ENCODE measurements at places on chromosomes 5 and 9.

GRCh38 chr9:125133403-125134329 is 9.7 kb downstream of the SCAI start:
- no peak for DNase-seq

GRCh38 chr9:121732886-121733285 is 81.5 kb downstream of the DAB2IP start:
- no peak for DNase-seq

- DNase-seq: no peak
Observed at GRCh38 chr9:96177005-96177718, 124.8 kb downstream of the HSD17B3 start.

- DNase-seq: no peak
Observed at GRCh38 chr5:148924817-148925216, 98.4 kb downstream of the ADRB2 start.

GRCh38 chr9:85541876-85542275 is 199.9 kb downstream of the AGTPBP1 start:
- DNase-seq: no peak

- peak; percentile 97 for DNase-seq
Observed at GRCh38 chr5:181191526-181192336, 13.3 kb downstream of the TRIM7 start.

DNA sequence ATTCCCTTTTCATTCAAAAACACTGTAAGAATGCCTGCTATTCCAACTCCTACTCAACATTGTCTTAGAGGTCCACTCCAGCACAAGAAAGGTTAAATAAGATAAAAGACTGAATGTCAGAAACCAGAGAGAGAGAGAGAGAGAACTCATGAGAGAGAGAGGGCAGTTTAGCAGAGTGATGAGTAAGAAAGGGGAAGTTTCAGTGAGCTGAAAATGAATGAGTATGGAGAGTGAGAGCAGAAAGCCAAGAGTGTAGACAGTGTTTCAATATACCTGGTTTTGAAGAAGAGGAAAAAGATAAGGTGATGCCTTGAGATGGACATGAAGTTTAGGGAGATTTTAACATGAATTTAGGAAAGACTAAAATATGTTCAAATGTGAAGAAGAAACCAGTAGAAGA is 528.0 kb upstream of the SEMA6A start:
- DNase-seq: no peak

DNA sequence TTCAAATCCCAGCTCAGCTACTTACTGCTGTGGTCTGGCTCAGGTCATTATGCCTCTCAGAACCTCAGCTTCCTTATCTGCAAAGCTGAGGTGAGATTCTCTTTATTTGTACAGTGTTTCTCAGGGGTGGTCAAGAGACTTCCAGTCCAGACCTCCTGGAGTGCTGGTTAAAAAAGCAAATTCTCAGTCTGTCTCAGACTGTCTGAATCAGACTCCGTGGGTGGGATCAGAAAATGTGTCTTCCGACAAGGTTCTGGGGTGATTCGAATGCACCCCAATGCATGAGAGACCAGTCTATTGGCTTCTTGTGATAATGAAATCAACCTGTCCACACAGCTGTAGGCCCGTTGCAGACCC is 137.7 kb upstream of the SMIM23 start:
- DNase-seq: no peak

GRCh38 chr9:71678999-71679398 is 89.3 kb downstream of the CEMIP2 start:
- no peak for DNase-seq

- DNase-seq: no peak
Observed at GRCh38 chr9:100674419-100675122, 96.7 kb downstream of the CAVIN4 start.

GRCh38 chr9:127058011-127058644 is 64.3 kb downstream of the ANGPTL2 start:
- no peak for DNase-seq

GRCh38 chr5:39223565-39224156 is 4.3 kb upstream of the FYB1 start:
- DNase-seq: no peak

GRCh38 chr5:158985492-158985891 is 114.2 kb downstream of the EBF1 start:
- DNase-seq: no peak

DNA sequence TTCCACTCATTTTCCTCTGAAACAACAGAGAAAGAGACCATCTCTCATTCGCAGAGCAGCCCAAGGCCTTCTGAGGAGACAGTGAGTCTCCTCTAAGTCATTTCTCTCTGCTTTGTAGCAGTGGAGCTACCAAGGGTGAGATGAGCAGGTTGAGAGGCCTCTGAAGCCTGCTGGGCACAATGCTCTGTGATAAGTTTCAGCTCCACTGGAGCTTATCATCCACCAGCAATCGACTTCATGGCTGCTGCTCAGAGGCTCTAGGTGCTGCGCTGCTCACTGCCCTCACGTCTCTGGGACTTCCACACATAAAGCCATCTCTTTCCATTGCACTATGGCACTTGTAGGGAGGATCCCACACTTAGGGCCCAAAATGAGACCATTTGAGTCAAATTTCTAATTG is 96.3 kb downstream of the CMYA5 start:
- DNase-seq: no peak

GRCh38 chr5:96573513-96573894 is 88.7 kb upstream of the CAST start:
- no peak for DNase-seq

DNA sequence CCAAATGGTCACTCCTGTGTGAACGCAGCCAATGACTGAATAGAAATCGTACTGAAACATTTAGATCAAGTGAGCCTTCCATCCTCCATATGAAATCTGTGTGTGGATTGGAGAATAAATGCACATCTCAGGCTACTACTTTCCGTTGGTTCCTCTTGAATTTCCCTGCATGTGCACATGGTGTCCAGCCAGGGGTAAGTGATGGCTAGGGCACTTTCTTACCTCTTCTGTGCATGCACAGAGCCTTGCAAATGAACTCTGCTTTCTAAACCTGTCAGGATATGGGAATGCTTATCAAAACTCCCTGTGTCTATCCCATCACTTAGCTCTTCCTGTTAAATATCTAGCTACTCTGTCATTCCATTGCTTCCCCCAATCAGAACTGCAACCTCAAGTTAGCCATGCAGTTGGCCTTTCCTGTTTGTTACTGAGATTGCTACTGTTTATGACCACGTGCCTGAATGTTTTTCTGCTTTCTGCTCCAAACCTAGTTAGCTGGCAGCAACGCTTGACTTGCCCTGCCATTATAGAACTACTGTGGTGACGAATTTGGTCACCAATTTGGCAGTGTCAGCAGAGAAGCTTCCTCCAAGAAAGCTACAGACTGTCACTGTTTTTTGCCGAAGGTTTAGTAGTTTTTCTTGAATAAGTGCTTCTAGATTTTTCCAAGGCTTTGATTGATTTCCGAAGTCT is 661.6 kb downstream of the LRRC70 start:
- DNase-seq: no peak

GRCh38 chr5:40354171-40354570 is 325.5 kb upstream of the PTGER4 start:
- no peak for DNase-seq

DNA sequence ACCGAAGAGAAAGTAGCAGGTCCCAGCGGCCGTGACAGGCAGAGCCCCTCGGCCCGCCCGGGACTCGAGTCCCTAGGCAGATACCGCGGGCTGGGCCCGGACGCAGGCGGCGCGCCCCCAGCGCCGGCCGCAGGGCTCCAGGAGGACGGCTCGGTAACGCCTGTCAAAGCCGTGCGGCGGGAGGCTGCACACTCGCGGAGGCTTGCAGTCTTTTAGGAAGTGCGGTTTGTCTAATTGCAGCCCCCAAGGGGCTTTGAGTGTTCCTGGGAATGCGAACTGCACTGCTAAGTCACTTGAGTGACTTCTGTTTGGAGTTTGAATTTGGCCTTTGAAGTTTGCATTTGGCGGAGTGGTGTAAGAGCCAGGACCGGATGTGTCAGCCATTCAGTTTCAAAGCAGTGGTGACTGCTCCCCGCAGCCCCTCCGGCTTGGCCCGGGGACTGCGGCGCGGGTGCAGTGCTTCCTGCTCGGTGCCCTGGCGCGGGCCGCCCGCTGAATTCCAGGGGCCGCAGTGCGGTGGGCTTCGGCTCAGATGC is 1.3 kb downstream of the MAP3K1 start:
- peak; percentile 76 for DNase-seq

GRCh38 chr5:55134053-55134722 is 25.8 kb upstream of the GPX8 start:
- DNase-seq: no peak

GRCh38 chr9:138069731-138070456 is 192.3 kb downstream of the CACNA1B start:
- DNase-seq: no peak

GRCh38 chr5:119996128-119996527 is 366.8 kb downstream of the FAM170A start:
- no peak for DNase-seq

DNA sequence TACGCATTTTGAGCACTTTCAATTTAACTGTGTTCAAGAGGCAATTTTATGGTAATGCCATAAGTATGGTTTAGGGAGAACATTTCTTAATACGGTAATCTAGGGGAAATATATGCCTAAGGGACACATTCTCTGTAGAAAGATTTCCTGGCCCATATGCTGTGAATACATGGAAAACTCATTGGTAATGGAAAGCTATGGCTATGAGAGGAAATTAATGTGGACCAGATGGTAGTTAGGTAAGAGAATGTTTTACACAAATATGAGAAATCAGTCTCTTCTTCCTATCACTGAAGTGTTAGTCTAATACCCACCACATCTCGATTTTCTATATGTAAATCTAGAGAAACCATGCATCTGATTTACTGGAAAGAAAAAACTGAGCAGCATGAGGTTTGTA is 105.0 kb downstream of the SEMA6A start:
- DNase-seq: no peak

DNA sequence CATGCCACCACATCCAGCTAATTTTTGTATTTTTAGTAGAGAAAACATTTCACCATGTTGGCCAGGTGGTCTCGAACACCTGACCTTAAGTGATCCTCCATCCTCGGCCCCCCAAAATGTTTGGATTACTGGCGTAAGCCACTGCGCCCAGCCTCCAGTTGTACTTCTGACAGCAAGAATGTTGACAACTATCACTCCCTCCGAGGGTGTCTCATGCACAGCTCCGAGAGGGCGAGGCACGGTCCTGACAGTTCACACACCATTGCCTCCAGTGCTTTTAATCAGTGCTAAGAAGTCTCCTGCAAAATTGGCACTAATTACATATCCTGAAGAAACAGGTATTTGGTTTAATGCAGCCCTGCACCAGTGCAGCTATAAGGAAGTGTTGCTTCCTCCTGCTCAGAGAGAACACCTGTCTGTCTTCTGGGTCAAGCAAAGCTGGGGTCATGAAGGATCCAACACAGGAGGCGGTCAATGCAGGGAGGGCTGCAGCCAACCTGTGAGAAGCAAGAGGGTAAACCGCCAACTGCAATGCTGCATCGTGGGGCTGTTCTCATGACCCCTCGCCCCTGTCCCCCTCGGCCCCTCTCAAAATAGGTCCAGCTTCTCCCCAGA is 184.0 kb downstream of the MED10 start:
- DNase-seq: no peak

- no peak for DNase-seq
Observed at GRCh38 chr9:94167376-94167890, 83.2 kb downstream of the PTPDC1 start.

- DNase-seq: no peak
Observed at GRCh38 chr5:126531543-126532120, 63.4 kb downstream of the ALDH7A1 start.

- no peak for DNase-seq
Observed at GRCh38 chr9:127522727-127523126, 71.4 kb downstream of the LRSAM1 start.

DNA sequence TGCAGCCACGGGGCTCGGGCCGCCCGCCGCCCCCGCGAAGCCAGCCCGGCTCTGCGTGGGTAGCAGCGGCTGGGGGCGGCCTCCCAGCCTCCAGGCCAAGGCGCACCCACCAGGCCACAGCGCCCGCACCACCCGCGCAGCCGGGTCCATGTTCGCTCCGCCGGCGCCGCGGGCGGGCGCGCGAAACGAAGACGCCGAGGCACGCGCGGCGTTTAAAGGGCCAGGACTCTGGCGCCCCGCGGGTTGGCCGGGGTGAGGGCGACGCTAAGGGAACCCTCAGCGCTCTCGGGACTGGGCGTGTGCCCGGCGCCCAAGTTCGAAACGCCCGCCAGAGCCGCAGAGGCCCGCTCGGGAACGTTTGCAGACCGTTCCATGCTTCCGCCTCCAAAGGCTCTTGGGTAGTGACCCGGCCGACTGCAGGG is at the start of gene PTGES2:
Gene PTGES2 (minus strand): TSS at position 162 of the 422 bp plus-strand sequence. CDS start 12 bp downstream, at position 150.
- peak; percentile 89 for DNase-seq

GRCh38 chr5:509611-510185 is 14.6 kb downstream of the SLC9A3 start:
- no peak for DNase-seq

GRCh38 chr5:159331093-159331973 is 1.0 kb upstream of the IL12B start:
- DNase-seq: peak; percentile 74

GRCh38 chr9:91758491-91758981 is 191.5 kb downstream of the ROR2 start:
- DNase-seq: peak; percentile 83

GRCh38 chr9:21030389-21031035 is 928 bp downstream of the HACD4 start:
- DNase-seq: no peak

DNA sequence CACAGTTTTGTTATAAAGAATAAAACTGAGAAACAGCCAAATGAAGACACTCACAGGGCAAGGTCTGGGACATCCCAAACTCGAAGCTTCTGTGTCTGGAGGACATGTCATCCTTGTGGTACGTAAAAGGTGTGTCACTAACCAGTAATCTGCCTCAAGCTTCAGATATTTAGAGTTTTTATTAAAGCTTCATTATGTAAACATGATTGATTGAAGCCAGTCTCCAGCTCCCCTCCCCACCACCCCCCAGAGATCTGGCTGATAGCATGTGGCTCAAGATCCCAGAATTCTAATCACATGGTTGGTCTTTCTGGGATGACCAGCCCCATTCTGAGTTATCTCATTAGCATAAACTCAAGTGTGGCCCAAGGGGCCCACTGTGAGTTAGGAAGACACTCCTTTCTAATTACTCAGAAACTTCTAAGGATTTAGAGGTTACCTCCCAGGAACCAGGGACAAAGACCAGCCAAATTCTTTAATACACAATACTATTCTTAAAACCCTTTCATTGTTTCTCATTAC is 31.4 kb upstream of the ERAP1 start:
- no peak for DNase-seq
